ENCODE measurements at places on chromosomes 6 and 20. TPM values are rescaled to one million over a fixed set of nuclear protein-coding genes. Genes with fewer than 3 reads are reported as not detected.

- DNase-seq = no peak
These were observed 603.3 kb upstream of the PTCHD4 start for GRCh38 chr6:48714250-48714649.

- DNase-seq = no peak
These were observed 332.9 kb downstream of the KIF16B start for GRCh38 chr20:16240355-16240754.

- DNase-seq = no peak
These were observed 2.7 kb upstream of the MEI4 start for GRCh38 chr6:77650098-77650663.

GRCh38 chr20:50273601-50274491, 83.2 kb downstream of the CEBPB start:
- DNase-seq = no peak

Gene TMEM217
- 15.5 TPM for total RNA-seq

Gene DEFB124
- not detected for total RNA-seq

Gene SLC17A2
- total RNA-seq = not detected

Gene MOG
- total RNA-seq = not detected

- no peak for DNase-seq
These were observed 122.4 kb downstream of the TCP11 start for GRCh38 chr6:35018746-35019145.

DNA sequence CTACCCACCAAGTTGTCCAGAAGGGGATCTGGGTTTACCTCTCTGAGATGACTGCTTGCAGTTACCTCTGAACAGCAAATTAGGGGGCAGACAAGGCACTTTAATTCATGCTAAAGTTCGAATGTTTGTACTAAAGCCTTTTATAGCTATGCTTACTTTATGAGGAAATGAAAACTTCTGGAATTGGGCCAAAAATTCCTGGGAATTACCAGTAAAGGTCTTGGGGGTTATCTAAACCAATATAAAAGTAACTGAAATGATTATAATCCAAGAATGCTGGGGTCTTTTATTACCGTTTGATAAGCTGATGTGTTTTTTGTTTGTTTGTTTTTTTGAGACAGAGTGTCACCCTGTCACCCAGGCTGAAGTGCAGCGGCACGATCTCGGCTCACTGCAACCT, 7.9 kb upstream of the LZTS3 start:
- no peak for DNase-seq

Gene PLEKHG1
- 38.9 TPM for total RNA-seq

DNA sequence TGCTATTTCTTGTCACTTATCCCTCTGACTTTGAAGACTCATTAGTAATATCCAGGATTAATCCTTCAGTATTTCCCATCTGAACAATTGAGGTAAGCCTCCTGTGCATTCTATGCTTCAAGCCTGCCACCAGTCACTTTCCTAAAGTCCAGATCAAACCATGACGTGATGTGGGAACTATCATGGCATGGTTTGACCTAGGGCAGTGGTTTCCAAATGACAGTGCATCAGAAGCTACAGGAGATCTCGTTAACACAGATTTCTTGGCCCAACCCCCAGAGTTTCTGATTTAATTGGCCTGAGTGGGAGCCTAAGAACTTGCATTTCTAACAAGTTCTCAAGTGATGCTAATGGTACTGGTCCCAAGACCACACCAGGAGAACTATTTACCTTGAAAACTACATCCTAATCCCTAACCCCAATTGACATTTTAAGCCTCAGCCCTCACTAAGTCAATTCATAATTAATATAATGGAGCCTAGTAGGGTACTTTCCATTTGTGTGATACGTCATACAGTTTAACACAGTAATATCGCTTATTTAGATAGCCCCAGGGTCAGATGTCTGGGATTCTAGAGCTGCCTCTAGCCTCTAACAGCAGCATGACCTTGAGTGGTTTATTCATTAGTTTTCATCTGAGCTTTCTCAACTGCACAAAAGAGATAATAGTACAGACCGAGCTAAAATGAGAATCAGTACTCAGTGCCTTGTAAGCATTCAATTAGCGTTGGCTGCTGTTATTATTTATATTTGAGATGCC, 907.6 kb downstream of the TFAP2A start:
- no peak for DNase-seq

GRCh38 chr20:58816957-58817651, 33.6 kb downstream of the GNAS-AS1 start:
- DNase-seq = no peak

- peak; percentile 77 for DNase-seq
These were observed 82.2 kb upstream of the NAA20 start for GRCh38 chr20:19934792-19935491.

DNA sequence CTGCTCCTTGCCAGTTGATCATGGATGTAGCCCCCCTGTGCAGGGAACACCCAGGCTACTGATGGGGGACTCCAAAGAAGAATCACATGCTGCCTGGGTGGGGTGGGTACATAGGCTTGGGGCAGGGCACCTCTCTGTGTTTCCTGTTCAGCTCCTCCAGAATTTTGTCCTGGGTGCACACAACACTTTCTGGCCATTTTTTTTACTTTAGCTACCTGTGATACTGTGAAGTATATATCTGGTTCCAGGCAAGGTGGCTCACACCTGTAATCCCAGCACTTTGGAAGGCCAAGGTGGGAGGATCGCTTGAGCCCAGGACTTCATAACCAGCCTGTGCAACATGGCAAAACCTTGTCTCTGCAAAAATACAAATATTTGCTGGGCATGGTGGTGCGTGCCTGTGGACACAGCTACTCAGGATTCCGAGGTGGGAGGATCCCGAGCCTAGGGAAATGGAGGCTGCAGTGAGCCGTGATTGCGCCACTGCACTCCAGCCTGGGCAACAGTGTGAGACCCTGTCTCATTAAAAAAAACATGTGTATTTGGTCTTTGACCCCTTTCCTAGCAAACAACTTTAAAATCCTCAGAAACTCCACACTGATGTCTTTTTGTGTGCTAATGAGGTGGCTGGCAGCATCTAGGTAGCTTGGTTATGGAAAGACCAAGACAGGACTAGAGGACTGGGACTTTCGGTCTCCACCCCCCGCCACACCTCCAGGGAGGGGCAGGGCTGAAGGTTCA, 14.1 kb downstream of the SLC4A11 start:
- no peak for DNase-seq

- DNase-seq = no peak
These were observed 55.5 kb downstream of the JARID2 start for GRCh38 chr6:15301179-15302006.

- no peak for DNase-seq
These were observed 57.4 kb upstream of the BMP2 start for GRCh38 chr20:6709910-6710595.

- DNase-seq = no peak
These were observed 699 bp upstream of the HSPA1B start for GRCh38 chr6:31826793-31827285.

Gene BPIFB4
- total RNA-seq = not detected

Gene NKX2-2
- not detected for total RNA-seq

- no peak for DNase-seq
These were observed 38.2 kb upstream of the SLCO4A1 start for GRCh38 chr20:62603907-62604785.

Gene GID8
- 52.9 TPM for total RNA-seq

Gene PKIB
- total RNA-seq = 0.13 TPM

GRCh38 chr6:9332241-9332780, 897.0 kb upstream of the SLC35B3 start:
- DNase-seq = no peak

Gene PRL
- not detected for total RNA-seq
